Common myeloid progenitor, CD34-positive (primary cell): ENCODE measurements at places on chromosomes 6 and 20.

DNA sequence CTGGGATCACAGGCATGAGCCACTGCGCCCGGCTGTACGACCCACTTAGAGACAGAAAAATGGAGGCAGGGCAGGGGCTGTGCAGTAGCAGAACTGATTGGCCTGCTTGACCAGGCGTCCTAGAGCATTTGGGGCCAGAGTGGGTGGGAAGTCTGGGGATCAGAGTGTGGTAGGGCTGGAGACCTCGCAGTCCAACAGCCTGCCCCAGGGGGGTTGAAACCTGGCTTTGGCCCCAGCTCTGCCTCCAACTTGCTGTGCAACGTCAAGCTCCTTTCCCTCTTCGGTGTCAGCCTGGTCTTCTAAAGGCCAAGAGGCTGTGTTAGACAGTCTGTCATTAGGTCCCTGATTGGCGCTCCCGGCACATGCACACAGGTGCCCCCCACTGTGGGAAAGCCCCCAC is 15.3 kb upstream of the SPDEF start:
- no peak for DNase-seq

DNA sequence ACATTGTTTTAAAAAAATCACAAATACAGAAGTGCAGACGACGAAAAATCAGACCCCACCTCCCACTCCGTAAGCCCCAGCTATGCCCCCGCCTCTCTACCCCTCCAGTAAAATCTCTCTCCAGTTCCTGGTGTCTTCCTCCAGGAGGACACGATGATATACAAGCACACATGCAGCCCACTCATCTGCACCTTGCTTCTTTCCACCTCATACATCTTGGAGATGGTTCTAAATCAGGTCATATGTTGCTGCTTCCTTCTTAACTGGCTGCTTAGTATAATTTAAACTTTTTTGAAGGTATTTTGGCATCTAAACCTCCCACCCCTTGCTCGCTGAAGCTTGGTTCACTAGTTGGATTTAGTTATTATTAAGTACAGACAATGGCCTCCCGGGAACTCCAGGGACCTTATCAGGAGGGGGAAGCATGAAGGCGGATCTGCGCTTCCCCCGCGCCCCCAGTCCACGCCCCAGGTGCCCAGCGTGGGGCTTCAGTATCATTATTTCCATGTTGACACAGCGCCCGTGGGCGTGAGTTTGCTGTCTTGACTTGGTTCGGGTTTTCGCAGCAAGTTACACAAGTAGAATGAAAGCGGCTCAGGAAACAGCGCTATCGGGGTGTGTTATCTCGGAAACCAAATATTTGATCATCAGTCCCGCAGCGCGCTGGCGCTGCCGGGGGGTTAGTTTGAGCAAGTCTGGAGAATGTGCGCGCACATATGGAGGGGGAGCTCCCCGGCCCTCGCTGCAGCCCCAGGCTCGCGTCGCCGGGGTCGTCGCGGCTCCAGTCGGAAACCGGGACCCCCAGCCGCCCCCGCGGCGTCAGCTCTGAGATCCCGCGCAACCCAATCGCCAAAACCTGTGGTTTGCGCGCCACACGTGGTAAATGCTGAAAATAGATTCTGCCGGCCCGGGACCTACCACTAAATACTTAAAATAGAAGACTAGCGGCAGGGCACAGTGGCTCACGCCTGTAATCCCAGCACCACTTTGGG is 2.3 kb downstream of the BMP7 start:
- peak; percentile 6 for DNase-seq

DNA sequence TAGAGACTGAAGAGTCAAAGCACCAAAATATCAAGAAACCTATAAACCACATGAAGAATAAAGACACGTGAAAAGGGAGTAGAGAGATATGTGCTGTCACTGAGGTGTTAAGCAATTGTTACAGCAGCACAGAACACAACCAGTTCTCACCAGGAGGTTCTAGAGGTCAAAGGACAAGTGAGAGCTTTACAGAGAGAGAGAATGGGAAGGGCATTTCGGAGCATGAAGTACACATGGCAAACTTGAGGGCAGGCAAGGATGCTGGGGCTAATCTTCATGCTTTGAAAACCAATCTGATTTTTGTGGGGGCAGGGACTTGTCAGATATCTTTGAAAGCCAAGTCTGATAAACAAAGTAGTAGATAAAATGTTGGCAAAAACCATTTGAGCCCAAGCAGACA is 142.3 kb upstream of the NRSN1 start:
- no peak for DNase-seq

DNA sequence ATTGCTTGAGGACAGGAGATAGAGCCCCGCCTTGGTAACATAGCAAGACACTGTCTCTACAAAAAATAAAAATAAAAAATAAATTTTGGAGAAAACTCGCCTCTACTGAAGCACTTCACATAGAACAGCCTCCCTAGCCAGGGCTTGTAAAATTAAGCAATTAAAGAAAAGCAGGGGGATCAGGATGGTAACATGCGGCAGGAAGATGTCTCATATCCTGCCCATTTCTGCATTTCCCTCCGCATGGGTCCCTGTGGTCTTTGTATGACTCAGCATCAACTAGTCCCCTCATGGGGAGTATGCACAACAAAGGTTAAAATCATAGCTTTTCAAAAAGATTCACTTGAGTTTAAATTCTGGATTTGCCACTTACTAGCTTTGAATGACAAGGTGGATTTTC is 379.0 kb downstream of the EPHA7 start:
- peak; percentile 96 for DNase-seq

- DNase-seq, result no peak
Measured at GRCh38 chr20:37314099-37314498, 24.6 kb downstream of the MANBAL start.

DNA sequence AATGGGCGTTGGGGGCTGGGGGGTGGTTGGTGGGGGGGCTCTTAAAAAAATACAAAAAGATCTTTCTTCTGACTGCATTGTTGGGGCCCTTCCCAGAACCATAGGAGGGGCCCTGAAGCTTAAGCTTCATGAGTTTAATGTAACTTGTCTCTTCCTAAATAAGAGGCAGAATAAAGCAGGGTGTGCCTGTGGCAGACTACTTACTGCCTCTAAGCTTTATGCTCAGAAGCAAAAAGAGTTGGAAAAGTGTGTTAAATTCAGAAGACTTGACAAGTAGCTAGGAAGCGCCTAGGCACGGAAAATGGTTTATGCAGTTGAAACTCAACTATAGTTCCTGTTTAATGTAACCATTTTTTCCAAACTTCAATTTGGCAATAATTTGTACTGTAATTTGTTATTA is 44.5 kb downstream of the TIAM2 start:
- no peak for DNase-seq

GRCh38 chr6:170057034-170057734 is 233.7 kb downstream of the DLL1 start:
- no peak for DNase-seq

DNA sequence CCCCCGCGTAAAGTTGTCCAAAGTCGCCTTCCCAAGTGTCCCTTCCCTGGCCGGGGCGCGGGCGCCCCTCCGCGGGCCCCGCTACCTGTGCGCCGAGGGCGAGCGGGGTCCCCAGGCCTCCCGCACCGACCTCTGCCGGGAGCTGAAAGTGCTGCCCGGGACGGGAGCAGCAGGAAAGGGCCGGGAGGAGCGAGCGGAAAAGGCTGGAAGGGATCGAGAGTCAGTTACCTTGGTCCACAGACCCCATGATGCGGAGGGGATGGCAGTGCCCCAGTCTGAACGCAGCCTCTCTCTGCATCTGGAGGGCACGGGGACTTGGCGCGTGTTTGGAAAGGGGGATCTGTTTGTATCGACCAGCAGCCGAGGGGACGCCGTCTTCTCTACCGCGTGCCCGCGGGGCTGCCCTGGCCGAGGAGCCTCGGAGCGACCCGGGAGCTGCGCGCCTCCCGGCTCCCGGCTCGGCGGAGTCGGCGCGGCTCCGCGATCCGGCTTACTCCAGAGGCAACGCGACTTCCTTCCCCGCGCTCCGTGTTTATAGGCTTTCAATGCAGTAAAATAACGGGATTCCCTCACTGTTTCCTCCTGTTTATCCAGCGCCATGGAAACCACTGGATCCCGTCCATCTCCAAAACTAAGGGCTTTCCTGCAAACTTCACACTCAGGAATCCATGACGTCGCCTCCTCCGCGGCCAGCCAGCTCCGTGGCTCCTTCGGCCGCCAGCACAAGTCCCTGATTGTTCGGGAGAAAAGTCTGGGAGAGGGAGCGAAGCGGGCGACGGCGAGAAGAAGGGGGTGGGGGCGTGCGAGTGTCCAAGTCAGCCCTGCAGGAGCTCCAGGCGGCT is 20.0 kb upstream of the NFATC2 start:
- peak; percentile 24 for DNase-seq

DNA sequence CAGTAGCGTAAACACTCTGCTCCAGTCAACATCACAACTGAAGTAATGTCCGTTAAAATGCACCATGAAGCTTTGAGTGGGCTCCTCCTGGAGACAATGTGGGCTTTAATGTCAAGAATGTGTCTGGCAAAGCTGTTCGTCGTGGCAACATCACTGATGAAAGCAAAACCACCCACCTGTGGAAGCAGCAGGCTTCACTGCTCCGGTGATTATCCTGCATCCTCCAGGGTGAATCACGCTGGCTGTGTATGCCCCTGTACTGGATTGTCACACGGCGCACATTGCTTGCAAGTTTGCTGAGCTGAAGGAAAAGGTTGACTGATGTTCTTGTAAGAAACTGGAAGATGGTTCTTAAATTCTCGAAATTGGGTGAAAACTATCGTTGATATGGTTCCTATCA is 128.5 kb downstream of the MOXD1 start:
- no peak for DNase-seq

GRCh38 chr6:3795836-3796718 is 44.6 kb upstream of the PXDC1 start:
- no peak for DNase-seq

GRCh38 chr20:11682285-11682684 is 235.4 kb upstream of the BTBD3 start:
- DNase-seq, result no peak

DNA sequence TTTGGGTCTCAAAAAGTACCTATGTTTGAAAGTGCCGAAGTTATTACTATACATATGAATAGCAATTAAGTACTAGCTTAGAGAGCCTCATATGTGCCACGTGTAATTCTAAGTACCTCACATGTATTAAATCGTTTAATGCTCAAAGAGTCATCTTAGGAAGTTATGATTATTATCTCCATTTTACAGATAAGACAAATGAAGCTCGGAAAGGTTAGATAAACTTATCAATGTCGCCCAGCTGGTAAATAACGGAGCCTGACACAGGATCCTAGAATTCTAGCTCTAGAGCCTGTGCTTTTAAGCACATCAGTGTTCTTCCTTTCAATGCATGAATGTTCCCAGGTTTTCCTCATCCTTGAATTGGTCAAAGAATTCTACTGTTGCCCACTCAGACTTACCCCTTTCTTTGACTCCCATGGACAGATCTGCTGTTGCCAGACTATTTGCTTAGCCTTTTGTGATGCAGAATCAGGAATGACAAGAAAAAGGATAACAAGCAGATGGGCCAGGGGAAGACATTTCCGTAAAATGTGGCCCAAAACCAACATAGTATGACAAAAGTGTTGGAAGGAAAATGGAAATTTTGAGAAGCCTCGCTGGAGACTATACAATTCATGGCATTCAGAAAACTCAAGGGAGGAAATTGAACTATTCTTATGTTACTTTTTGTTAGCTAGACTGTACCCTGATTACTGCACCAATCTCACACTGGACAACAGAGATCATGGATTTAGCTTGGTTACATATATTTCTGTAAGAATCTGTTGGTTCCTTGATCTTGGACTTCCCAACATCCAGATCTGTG is 237.1 kb upstream of the CITED2 start:
- DNase-seq, result no peak

- DNase-seq, result no peak
Measured at GRCh38 chr20:34557936-34558319, 590 bp upstream of the MAP1LC3A start.

GRCh38 chr6:139175389-139175948 is 40.6 kb downstream of the HECA start:
- DNase-seq, result peak; percentile 14

DNA sequence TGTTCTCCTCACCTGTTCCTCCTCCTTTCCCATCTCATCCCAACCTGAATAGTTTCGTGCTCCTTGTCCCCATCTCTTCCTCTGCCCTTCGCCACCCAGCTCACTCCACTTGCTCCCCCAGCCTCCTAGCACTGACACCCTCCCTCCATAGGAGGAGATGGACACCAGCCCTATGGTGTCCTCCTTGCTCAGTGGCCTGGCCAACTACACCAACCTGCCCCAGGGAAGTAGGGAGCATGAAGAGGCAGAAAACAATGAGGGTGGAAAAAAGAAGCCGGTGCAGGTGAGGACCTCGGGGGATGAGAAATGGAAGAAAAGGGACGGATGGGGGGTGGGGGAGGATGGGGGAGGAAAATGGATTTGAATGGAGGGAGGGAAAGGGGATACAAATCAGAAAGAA is 6.2 kb downstream of the SLC12A5 start:
- no peak for DNase-seq

DNA sequence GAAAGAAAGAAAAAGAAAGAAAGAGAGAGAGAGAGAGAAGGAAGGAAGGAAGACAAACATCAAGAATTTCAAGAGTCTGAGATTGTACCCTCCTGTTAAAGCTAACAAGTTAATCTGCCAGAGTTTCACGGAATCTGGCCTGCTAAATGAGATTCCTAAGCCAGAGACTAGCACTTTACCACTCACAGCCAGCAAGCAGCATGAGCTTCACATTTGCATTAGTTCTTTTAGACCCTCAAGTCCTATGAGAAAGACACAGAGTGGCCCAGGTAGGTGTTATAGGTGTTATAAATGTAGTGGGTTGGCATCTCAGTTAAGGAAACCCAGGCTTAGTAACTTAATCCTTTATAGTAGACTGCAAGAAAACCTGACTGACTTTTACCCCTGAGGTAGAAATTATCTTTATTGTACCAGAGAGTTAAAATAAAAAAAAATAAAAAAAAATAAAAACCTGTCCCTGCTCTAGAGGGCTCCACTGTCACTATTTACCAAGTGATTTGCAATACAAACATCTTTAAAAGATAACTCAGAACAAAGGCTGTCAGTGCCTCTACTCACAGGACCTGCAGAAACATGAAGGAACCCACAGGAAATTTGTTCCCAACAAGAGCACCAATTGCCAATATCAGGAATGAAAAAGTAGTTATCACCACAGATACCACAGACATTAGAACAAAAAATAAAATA is 9.7 kb upstream of the IBTK start:
- no peak for DNase-seq

DNA sequence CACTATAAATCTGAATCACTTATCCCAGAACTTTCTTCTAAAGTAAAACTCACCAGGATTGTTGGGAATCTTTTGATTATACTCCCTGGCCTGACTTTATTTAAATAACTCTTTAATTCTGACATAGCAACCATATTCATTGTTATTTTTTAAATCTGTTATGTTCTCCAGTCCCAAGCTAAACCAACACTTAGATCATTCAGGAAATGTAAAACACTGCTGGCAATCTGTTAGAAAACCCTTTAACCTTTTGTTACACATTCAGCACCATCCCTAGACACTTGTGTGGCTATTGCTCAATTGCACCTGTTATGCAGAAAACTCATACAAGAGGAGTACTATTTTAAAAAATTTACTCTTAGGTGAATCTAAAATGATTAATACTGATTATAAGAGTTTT is 101.8 kb upstream of the NHSL1 start:
- DNase-seq, result no peak

GRCh38 chr6:128516514-128516898 is 3.9 kb downstream of the PTPRK start:
- no peak for DNase-seq
